A549 (cell line): ENCODE measurements at places on chromosomes 12 and 14.
A peak's percentile ranks its signal among the peaks of the same experiment; 100 is the strongest.

DNA sequence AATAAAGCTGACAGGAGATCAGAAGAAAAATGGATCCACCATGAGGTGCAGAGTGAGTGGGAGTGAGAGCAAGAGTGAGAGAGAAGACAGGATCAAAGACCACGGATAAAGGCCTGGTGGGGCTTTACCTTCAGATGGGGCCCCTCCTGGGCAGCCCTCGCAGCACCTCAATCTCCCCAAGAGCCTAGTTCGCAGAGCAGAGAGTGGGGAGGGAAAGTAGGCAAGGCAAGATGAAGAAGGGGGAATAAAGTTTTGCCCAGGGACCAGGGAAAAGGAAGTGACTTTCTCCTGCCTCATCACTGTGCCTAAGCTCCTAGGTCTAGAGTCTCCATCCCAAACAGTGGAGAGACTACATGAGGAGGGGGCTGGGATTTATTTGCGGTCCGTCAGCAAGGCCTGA lies 10.3 kb downstream of the OR10P1 start:
- no peak for DNase-seq

DNA sequence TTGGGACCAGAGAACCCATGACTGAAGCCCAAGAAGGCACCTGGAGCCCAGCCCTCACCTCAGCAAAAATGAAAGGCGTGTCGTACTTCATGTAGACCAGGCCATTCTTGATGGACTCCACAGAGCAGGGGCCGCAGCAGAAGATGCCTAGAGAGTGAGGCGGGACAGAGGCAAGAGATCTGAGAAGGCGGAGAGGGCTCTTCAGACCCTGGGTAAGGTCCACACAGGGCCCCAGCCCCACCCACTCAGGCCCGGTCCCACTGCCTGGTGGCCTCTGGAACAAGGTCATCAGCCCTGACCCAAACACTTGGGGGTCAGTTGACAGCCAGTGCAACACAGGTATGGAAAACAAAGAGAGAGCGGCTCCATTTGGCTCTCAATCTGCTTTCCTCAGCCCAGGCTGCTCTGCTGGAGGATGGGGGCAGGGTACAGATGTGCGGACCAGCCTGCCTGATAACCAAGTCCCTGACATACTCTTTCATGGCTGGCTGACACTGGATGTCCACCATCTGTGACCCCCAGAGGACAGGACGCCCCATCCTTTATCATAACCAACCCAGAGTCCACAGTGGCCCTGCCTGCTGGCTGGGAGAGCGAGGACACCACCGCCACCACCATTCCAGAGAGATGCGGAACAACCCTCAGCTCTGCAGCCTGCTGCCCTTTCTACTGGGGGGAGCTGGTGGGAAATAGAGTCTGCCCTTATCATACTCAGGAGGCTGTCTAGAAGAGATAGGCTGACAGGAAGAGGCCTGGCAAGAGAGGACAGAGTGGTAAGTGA lies 6.9 kb downstream of the TGM1 start:
- DNase-seq: no peak

GRCh38 chr12:110744151-110744571 lies 1.5 kb upstream of the PPP1CC start:
- peak; percentile 53 for DNase-seq

GRCh38 chr14:104290756-104291122 lies 152.4 kb downstream of the KIF26A start:
- no peak for DNase-seq

GRCh38 chr14:105212541-105213300 lies 31.6 kb upstream of the NUDT14 start:
- no peak for DNase-seq

DNA sequence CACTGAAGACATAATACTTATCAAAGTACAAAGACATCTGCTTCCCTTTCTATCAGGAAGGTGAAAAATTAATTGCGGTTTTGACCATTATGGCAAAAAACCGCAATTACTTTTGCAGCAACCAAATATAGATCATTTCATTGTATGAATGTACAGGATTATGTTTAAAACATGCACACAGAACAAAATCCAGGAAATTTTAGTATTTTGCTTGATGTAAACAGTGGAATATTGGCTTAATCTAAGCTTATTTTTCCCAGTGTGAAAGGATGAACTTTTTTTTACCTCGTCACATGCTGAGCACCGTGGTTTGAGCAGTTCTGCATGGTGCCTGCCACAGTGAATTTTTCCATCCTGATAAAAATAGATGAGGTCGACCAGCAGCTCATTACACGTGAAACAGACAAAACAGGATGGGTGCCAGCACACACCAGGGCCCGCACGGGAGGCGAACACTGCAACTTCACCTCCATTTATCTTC lies 121.2 kb downstream of the PRICKLE1 start:
- DNase-seq: no peak

DNA sequence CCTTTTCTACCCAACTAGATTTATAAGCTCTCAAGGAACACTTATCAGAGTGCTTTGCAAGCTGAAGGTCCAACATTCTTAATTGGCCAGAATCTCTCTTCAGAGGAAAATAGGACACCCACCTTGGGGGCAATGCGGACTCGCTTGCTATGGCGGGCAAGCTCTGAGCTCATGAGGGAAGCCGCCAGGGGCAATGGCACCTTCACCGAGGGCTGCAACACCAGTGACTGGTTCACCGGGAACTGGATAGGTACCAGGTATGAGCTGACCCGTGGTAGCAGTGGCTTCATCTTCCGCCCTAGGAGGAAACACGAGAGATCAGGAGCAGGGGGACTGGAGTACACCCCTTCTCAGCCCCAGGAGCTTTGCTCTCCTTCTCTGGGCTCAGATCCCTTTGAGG lies 7.4 kb upstream of the TEX52 start:
- DNase-seq: no peak

- DNase-seq: no peak
These were observed 154.0 kb upstream of the NUDT4 start for GRCh38 chr12:93223440-93224426.

GRCh38 chr14:93002851-93003298 lies 79.9 kb downstream of the CHGA start:
- DNase-seq: no peak

- DNase-seq: no peak
These were observed 51.8 kb upstream of the FBRSL1 start for GRCh38 chr12:132437943-132438700.

GRCh38 chr14:64915797-64916196 lies 1.5 kb downstream of the CHURC1 start:
- DNase-seq: no peak

DNA sequence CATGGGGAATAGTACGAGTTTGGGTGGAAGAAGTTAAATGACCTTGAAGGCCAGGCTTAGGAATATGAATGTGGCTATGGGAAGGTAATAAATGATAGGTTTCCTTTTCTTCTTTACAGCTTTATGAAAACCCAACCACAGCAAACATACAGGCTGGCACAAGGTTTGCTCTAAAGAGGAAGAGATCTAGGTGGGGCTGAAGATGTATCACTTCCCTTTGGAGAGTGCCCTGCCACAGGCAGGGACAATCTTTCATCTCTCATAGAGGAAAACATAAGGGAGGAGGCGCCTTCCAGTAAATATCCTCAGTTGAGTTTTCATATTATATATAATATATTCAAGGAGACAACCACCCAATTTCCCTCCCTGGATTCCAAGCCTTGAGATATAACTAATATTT lies 72.9 kb upstream of the FRMD6 start:
- no peak for DNase-seq
